Head of caudate nucleus (tissue), 42 donors: ENCODE measurements at places on chromosomes 11 and 22.

GRCh38 chr11:20289732-20290131, 73.8 kb upstream of the HTATIP2 start:
- DNase-seq = no peak

DNA sequence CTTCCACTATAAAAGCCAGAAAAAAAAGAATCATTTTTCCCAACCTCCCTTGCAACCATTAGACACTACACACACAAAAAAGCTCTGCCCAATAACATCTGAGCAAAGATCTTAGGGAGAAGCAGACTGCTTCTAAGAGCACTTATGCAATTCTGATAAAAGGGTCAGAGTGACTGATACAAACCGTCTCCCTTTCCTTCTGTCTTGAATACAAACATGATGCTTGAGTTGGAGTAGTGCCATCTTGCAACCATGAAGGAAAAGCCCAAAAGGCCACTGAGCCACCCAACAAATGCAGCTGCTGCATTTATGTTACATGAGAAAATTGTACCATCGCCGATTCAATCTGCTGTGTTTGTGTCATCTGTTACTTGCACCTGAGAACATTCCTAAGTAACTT, 47.6 kb upstream of the EED start:
- DNase-seq = no peak

- no peak for DNase-seq
Measured at GRCh38 chr22:35134637-35135036, 68.7 kb downstream of the ISX start.

DNA sequence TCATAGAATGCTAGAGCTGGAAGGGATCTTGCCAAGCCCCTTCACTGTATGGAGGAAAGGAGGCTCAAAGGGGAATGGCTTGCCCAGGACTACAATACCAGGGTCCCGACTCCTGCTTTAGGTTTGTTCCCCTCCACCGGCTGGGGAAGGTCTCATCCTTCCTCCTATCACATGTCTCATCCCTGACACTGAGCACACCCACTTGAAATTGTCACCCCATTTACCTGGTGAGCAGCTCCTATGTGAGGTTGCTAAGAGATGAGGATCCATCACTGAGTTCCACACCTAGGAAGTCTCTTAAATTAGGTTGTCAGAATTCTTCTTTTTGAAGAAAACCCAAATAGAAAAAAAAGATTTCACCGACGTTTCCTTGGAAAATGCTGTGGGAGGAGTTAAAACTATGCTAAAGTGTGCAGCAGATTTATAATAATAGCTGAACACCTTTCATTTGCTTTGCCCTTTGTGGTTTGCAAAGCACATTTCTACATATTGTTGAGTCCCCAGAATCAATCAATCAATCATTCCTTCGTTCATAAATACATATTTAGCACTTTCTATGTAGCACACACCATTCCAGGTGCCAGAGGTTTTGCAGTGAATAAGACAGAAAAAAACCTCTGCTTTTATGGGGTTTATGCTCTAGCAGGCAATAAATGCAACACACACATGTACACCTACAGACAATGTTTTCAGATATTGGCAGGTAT, 91.7 kb downstream of the TENM4 start:
- DNase-seq = no peak

GRCh38 chr11:59448484-59448883, 8.3 kb upstream of the OR4D6 start:
- DNase-seq = no peak

- no peak for DNase-seq
Measured at GRCh38 chr11:69546735-69547370, 65.4 kb downstream of the LINC01488 start.

GRCh38 chr11:8138526-8138925, 30.3 kb downstream of the RIC3 start:
- DNase-seq = no peak
